ENCODE measurements at places on chromosomes 16 and 17.

GRCh38 chr16:27402964-27403600, 1.1 kb downstream of the IL21R start:
- peak; percentile 56 for DNase-seq

- DNase-seq: no peak
These were observed 8.5 kb downstream of the PRSS27 start for GRCh38 chr16:2711370-2712062.

DNA sequence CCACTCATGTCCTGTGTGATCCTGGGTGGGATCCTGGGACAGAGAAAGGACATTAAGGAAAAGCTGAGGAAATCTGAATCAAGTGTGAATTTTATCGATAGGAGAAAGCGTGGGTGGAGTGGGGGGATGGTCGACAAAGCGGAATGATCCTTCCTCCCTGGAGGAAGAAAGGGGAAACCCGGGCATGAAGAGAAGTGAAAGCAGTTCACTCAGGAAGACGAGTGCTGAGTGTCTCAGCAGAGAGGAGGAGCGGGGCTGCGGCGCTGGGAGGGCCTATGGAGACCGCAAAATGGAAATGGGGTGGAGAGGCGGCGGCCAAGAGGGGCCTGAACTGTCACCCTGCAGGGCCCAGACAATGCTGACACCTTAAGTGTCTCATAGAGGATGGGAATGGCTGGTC, 8.7 kb downstream of the ZDHHC7 start:
- no peak for DNase-seq

GRCh38 chr16:79605999-79606398, 5.5 kb upstream of the MAF start:
- peak; percentile 16 for DNase-seq

- no peak for DNase-seq
These were observed 77.2 kb upstream of the TNRC6A start for GRCh38 chr16:24652209-24652712.

DNA sequence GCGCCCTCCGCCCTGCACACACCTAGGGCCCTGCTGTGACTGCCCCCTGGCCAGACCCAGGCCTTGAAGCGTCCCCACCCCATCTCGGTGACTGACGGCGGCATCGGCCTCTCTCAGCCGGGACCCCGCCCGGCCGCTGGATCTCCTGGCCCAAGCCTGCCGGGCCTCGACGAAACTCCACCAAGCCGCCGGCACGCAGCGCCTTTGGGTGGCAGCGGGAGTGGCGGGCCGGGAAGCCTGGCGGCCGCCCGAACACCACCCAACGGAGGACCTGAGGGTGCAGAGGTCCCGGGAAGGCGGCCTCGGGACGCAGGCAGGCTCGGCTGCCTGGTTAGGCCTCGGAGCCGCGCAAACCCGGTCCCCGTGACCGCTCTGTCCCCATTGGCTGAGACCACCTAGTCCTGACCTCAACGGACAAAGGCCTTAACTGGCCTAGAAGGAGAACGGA, 12.0 kb upstream of the TMEM97 start:
- DNase-seq: no peak

GRCh38 chr17:61461967-61462718, 9.9 kb downstream of the TBX4 start:
- DNase-seq: no peak

DNA sequence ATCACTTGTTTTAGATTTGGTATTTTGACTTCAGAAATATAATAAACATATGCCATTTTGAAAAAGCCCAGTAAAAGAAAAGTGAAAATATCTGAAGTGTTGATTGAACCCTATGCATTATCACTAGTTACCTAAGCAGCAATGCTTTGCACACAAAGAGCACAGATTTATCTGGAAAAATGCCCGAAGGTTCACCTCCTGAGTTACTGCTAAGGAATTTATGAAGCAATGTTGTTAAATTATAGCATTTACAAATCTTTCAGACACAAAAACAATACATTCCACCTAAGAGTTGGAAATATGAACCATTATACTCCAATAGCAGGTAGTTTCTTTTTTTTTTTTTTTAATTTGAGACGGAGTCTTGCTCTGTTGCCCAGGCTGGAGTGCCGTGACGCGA, 38.9 kb upstream of the GHDC start:
- DNase-seq: no peak

GRCh38 chr16:1772362-1772907, at the start of gene EME2:
Gene EME2 (plus strand): TSS chr16:1772810. CDS start chr16:1773228, 418 bp downstream.
- DNase-seq: peak; percentile 57

GRCh38 chr16:50520451-50521245, 27.5 kb upstream of the NKD1 start:
- DNase-seq: no peak

DNA sequence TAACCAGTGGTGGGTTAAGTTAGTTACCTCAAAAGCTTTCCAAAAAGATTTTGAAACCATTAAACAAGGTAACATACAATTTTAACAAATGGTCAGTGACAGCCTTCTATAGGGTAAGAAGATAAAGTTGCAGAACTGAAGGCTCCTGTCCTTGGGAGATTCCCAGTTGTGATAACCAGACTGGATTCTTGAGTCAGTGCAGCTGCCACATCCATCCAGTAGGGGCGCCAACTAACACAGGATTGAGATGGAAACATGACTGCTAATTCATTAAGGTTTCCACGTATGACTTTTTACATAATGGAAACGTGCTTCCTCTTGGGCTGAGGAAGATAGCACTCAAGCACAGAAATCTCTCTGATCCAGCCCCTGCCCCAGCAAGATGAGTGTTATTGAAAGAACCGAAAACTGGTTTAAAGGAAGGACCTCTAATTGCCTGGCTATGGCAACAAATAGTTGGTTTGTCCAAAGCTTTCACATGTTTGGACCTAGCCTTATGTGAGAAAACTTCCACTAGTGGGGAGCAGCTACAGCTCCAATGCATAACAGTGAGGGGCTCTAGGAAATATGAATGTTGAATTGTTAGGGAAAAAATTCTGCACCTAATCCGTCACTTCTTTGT, 269.8 kb upstream of the MYOCD start:
- no peak for DNase-seq

- no peak for DNase-seq
These were observed 745 bp downstream of the PYY start for GRCh38 chr17:43952724-43953666.

DNA sequence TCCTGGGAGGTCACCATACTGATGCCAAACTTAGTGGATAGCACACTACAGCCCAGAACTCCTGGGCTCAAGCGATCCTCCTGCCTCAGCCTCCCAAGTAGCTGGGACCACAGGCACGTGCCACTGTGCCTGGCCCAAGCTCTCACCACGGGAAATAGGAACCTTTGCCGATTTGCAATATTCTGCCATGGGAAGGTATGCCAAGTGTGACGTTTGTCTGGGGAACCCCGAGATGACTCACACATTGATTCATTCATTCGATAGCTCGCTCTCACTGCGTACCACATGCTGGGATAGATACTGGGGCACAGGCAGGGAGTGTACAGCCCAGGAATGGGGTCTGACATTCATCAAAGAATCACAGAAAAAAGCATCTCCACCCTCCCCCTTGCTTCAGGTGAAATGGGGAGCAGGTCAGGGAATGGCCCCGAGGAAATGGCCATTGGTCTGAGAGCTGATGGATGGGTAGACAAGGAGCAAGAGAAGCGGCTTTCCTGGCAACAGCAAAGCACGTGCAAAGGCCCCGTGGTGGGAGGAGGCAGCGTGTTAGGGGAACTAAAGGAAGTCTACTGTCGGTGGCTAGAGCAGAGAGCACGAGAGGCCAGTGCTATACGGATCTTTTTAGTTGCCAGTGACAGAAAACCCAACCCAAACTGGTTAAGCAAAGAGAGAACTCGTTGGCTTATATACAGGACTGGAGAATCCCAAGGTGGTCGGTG, 44.1 kb downstream of the DNAH17 start:
- DNase-seq: peak; percentile 8
